ENCODE measurements at places on chromosomes 12 and 14.

- DNase-seq = no peak
Observed at GRCh38 chr12:19794116-19794515, 354.8 kb downstream of the AEBP2 start.

GRCh38 chr12:92078167-92079053 is 67.2 kb downstream of the BTG1 start:
- DNase-seq = no peak

DNA sequence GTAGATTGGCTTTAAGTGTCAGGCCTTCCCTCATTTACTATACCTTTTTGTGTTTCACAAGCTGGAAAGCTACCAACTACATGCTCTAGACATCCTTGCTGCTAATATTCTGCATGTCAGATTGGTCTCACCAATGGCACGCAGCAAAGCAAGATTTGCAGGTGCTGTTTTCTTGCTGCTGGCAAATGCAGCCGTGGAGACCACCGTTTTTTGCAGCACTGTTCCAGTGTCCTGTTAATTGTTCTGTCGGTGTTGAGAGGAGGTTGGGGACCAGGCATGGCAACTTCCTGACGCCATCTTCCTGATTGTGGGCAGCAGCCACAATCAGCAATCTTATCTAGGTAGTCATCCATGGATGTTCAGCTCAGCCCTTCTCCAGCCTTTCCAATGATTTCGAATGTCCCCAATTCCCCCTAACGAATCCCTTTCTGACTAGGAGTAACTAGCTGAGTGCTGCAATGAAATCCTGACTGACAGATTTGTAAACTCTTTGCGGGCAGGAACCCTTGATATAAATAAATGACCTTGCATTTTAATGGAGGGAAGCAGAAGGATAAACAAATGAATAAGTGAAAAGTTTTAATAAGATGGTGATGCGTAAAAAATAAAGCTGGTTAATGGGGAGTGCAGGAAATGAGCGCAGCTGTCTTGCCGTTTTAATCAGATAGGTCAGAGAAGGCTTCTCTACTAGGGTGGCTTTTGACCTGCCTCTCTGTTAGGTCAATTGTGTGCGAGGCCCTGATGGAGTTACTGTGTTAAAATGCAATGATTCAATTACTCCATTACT is 574 bp upstream of the CRADD start:
- DNase-seq = no peak

GRCh38 chr12:131607658-131608447 is 103.0 kb upstream of the SFSWAP start:
- DNase-seq = no peak

DNA sequence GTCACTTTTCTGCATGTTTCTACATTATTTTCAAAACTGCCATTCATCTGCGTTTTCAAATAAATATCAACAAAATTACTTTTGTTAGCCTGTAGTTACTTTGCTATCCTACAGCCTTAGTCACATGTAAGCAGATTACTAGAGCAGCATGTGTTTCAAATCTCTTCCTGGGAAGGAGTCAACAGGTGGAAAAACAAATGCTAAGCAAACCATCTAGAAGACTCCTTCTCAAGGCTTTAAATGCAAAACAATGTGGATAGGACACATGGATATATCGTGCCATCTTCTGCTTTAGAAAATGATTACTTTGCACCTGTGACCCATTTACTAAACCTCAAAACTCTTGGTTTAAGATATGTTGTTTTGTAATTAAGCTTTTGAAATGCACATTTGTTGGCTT is 108.9 kb downstream of the SSPN start:
- no peak for DNase-seq

DNA sequence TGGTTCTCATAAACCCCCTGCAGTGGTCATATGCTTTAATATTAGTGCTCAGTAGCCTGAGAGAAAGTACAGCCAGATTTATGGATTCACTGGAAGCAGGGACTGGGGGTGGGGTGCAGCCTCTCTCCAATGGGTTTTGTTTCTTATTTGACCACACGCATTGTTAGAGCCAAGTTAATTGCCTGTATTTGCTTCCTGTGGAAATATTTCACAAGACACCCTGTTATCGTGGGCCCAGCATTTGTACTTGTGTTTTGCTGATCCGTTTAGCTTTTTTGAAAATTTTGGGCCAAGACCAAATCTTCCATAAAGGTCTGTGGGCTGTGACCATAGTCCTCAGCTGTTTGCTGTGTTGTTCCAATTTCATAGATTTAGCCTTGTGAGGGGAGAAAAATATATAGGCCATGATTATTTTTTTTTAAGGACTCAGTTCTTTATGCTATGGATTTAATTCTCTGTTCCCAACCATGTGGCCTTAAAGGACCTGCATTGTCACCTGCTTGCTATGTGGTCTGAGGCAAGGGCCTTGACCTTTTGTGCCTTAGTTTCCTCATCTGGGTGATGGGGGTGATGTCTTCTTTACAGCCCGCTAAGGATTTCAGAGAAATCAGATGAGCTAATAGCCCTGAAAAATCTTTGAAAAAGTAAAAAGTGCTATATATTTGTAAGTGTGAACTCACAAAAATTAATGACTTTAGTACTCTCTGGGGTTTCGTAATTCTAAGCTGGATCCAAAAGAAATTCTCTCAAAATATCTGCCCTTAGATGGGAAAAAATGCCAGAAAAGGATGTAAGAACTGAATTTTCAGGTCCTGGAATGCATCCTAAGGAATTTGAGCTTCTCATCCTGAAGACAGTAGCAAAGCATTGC is 370.2 kb downstream of the DPF3 start:
- no peak for DNase-seq

DNA sequence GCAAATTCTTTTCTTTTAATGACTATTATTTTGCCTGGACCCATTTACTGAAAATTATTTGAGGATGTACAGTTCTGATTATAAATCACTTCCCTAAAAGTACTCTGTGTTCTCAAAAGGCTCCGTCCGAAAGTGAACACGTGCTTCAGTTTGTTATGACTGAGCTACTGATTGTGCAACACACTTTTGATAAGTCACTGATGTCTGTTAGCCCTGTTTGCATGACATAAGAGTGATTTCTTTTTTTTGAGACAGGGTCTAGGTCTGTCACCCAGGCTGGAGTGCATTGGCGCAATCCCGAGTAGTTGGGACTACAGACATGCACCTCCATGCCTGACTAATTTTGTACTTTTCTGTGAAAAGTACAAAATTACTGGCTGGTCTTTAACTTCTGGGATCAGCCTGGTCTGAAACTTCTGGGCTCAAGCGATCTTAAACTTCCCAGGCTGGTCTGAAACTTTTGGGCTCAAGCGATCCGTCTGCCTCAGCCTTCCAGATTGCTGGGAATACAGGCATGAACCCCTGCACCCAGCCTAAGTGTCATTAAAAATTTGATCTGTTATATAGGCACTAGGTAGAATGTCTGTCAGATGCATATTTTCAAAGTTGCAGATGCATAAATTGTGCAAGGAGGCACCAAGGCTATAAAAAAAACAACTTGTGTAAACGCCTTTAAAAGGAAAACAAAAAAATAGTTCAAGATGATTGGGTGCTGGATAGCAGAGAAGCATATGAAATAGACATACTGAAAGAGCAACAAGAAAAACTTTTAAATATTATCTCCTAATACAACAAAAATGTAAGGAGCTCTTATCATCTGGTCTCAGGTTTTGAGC is 111.5 kb downstream of the SRGAP1 start:
- DNase-seq = no peak

- DNase-seq = peak; percentile 88
Observed at GRCh38 chr14:100317912-100318808, 5.0 kb upstream of the SLC25A47 start.

GRCh38 chr12:69991690-69992288 is 166.8 kb downstream of the MYRFL start:
- DNase-seq = no peak

DNA sequence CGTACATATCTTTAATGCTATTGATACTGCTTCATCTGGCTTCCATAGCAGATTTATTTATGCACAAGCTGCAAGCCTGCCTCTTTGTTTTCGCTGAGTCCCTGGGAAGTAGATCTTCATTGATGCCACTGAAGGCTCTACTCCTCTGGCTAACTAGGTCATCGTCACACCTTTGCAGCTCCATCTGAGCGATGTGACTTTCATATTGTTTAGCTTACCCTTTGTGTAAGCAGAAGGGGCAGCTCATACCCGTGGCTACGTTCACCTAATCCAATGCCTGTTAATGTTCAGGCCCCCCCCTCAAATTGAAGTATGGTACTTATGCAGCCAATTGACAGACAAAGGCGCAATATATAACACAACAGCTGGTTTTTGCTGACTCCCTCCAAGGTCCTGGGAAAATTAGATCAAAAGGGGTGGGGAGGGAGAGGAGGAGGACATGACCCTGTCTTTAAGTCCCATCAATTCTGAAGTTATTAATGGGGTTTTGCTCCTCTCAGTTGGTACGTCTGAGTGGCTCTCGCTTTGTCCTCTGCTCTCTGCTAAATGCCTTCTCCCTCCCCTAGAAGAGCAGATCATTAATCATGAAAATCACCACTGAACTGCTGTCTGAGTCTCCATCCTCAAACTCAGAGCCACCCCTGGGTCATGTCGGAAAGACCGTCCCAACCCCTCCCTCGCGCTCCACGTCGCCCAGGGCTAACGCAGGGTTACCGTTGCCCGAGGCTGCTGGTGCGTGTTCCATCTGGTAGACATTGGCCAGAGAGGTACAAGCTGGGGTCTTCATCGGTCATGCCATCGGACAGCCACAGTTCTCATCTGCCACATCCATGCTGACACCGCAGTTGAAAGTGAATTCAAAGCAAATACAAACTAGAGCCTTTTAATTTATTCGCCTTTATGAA is 128.8 kb downstream of the ADGRD1 start:
- no peak for DNase-seq

DNA sequence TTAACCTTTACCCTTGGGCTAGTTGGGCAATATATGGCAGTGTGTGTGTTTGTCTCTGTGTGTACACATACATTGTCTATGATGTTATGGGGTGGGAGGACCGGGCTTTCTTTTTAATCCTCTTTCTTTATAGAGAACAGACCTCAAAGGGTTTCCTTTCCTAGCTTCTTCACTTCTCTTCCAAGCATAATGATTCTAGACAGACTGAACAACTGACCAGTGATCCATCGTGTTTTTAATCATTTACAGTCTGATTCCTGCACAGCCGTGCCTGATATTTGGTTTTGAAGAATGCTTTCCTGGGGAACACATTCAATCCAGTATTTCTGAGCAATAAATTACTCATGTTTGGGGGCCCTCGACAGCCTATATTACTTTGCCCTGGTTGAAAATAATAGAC is 481.1 kb upstream of the DCN start:
- no peak for DNase-seq

- DNase-seq = no peak
Observed at GRCh38 chr12:76422543-76423438, 74.6 kb upstream of the BBS10 start.

- DNase-seq = no peak
Observed at GRCh38 chr12:46219877-46220655, 48.8 kb downstream of the SLC38A1 start.

DNA sequence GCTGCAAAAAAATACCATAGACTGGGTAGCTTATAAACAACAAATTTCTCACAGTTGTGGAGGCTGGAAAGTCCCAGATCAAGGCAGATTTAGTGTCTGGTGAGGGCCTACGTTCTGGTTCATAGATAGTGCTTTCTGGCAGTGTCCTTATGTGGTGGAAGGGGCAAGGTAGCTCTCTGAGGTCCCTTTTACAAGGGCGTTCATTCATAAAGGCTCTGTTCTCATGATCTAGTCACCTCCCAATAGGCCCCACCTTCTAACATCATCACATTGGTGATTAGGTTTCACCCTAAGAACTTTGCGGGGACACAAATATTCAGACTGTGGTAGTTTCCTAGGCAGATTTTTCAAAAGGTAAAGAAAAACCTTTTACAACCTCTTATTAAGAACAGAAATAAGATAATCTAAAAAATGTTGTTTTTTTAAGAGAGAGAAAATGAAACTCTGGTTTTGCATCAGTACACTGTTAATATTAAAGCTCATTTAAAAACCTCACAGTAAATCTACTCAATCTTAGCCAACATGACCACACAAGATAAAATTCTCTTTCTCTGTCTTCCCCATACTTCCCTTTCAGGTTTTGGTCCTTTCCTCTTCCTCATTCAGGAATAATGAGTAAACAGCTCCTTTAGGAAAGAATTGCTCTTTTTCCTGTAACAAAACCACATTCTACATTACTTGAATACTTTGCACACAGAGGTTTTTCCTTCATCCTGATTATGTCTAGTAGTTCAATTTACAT is 117.5 kb downstream of the UNC79 start:
- DNase-seq = no peak

DNA sequence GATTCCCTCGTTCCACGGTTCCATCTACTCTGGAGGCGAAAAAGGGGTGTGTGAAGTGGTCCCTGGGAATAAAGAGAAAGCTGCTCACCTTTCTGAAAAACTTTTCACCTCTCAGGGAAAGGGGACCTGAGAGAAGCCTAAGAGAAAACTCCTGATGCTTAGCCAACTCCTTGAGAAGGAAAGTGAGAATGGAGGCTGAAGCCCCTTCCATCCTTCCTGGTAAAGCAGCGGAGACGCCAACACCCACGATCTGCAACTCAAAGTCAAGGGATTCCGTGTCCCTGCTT is 110.0 kb downstream of the ARF6 start:
- no peak for DNase-seq

GRCh38 chr12:28830491-28830890 is 318.6 kb upstream of the FAR2 start:
- no peak for DNase-seq

DNA sequence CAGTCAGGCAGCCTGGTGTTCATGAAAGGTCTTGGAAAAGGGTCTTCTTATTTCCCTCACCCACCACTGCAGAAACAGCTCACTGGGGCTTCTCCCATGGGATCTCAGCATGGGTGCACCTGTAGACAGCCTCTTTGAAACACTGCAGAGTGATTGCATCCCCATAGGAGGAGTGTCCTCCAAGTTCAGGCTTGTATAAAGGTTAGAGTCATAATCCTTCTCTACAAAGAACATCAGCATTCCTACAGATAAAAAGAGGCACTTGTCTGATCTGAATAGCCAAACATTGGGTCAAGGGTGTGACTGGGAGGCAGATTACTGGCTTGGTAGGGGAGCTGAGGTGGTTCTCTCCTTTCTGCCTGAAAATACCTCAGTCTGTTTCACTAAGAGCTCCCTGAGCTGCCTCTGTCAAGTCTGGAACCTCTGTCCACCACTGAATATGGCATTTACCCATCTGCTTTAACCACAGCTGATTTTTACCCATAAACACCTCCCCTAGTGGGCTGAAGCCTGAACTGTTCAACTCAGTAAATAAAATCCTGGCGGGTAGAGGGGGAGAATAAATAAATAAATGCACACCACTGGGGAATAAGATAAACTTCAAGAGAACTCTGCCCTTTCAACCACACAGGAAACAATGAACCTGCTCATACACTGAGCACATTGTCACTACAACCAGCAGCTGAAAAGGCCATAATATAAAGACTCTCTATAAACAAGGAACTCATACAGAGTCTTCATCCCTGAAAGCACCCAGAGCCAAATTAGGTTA is 120.7 kb upstream of the SCAF11 start:
- no peak for DNase-seq

- DNase-seq = no peak
Observed at GRCh38 chr14:70052990-70053389, 135.8 kb downstream of the SLC8A3 start.
